Stimulated activated CD4-positive, alpha-beta T cell treated with anti-CD3 and anti-CD28 coated beads, Interleukin-12 subunit alpha, Interleukin-12 subunit beta, amount 100 ng/mL, for 4 hours (primary cell): ENCODE measurements at places on chromosomes 1 and 21.

DNA sequence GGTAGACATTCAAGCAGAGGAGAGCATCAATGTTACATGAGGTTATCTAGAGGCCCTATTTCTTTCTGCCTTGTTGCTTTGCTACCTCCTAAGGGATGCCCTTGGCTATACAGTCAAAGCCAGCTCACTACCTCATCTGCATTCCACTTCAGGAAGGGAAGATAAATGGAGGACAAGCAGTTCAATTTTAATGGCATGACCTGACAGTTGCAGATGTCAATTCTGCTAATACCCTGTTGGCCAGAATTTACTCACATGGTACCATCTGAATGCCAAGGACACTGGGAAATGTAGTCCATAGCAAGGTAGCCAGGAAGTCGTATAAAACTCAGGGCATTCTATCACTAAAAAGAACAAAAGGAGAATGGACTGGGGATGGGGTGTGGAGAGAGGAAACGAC lies 31.5 kb downstream of the PALMD start:
- no peak for DNase-seq

DNA sequence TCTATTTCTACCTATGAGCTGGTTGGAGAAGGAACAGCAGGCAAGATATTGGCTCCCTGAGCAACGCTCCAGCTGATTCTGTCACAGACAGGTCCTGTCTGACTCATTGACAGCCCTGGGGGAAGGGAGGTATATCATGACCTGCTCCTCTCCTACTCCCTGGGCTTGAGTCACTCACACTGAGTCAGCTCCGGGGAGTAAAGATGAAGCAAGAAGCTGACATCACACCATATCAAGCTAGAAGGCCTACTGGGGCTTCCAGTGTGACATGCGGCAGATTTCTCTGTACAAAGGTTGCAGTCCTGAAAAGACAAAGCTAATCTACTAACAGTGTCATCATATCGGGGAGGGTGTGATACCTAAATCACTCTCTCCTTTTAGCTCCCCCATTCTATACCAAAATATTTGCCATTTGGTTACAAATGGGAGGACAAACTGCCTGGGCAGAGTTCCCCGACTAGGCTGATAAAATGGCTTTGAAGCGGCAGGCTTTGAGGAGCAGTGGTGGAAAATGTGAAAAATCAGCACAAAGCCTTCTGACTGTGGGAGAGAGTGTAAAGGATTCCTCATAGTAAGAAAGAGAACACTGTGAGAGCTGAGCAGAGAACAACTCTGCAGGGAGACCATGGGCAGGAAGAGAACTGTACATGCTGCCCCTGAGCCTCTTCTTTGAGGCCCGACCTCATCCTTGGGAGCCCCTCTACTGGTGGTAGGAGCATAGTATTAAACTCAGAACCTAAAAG lies 15.5 kb downstream of the PI4KB start:
- DNase-seq: peak; percentile 67

DNA sequence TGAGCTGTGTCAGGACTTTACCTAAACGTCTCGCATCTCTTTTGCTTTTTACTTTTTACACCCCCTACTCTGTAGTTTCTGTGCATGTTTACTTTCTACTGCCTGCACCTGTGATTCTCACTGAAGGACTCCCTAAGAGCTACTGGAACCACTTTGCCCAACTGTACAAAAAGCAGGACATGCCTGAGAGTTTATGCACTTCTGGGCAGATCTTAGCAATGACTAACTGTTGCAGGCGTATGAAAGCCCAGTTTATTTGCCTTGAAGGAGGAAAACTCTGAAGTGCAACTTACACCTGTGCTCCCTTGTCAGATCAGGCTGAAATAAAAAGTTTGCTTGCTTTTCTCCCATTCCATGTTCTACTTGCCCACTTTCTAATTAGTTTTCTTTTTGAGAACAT lies 467.0 kb upstream of the USP24 start:
- DNase-seq: no peak

DNA sequence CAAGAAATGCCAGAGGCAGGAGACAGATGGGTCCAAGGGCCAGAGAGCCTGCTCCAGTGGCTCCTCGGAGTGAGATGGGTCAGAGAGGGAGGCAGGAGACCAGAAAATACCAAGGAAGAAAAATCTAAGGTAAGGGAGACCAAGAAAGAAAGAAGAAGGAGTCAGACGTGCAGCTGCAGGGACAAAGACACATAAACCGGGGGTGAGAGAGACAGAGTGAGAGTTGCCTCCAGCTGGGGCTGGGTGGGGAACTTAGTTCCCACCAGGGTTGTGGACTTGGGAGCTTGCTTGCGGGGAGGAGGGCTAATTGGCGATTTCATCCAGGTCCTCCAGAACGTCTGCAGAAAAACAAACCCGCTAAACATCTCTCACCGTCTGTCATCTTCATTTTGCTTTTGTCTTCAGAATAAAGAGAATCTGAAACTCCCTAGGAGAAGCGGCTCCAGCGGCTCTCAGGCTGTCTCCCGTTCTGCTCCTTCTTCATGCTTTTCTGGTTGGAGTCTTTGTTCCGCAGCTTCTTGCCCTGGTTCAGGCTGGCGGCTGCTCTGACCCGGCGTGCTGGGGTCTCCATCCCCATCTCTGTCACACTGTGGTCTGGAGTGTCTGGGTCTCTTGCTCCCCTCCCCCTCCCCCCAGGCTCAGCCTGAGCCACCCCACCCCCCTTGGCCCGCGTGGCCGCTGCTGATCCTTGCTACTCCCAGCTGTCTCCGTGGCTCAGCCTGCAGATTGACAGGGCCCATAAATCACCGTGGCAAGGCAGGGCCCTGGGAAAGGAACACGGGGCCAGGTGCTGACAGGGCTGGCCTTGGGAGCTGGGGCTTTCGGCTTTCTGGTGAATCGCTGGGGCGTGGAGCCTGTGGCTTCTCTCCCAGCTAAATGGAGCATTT lies 66.6 kb downstream of the UBIAD1 start:
- DNase-seq: no peak

DNA sequence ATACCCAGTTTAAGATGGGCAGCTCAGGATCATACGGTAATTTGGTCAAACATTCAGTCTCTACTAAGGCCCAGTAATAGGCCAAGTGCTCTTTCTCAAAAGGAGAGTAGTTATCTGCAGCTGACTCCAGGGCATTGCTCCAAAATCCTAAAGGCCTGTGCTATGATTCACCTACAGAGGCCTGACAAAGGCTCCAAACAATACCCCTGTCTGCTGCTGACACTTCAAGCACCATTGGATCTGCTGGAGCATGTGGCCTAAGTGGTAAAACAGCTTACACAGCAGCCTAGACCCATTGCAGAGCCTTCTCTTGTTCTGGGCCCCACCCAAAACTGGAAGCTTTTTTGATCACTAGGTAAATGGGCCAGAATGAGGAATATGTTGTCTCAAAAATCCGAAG lies 22.8 kb downstream of the SLAMF7 start:
- no peak for DNase-seq

GRCh38 chr1:21816602-21817302 lies 4.7 kb downstream of the LDLRAD2 start:
- DNase-seq: no peak

- no peak for DNase-seq
Observed at GRCh38 chr1:99193431-99193830, 70.9 kb upstream of the PLPPR4 start.

- DNase-seq: no peak
Observed at GRCh38 chr1:11558276-11558675, 79.3 kb downstream of the DISP3 start.

DNA sequence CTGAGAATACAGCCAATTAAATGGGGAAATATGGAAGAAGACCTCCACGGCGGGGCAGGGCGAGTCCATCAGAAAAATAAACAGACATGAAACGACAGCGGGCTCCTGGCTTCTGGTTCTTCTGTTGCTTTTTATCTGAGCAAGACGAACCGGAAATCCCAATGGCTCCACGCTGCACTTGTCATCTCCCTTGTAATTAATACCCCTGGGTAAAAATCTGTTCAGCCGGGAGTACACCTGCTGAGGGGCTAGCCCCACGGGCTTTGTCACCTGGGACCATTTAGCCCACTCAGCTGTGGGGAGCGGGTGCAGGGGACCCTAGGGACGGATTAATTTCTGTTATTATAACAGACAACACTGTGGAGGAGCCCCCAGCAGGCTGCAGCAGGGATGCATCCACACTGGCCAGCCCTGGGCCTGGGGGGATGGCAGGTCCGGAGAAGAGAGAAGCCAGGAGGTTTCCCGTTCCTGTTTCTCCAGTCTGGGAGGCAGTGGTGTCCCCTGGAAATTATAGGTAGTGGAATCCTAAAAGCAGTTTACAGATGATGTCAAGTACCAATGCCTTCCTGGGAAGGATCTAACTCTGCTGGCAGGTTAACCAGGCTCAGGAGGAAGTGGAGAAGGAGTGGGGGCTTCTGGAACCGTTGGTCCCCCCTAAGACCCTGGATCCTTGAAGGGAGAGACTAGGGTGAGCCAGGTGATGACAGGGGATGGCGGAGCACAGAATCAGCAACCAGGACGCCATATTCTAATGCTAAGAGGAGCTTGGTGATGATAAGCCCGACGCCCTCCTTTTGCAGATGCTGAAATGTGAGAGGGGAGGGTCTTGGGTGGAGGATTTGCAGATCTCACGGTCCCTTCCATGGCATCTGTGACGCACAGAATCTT lies 566.1 kb downstream of the PTPRU start:
- DNase-seq: no peak

DNA sequence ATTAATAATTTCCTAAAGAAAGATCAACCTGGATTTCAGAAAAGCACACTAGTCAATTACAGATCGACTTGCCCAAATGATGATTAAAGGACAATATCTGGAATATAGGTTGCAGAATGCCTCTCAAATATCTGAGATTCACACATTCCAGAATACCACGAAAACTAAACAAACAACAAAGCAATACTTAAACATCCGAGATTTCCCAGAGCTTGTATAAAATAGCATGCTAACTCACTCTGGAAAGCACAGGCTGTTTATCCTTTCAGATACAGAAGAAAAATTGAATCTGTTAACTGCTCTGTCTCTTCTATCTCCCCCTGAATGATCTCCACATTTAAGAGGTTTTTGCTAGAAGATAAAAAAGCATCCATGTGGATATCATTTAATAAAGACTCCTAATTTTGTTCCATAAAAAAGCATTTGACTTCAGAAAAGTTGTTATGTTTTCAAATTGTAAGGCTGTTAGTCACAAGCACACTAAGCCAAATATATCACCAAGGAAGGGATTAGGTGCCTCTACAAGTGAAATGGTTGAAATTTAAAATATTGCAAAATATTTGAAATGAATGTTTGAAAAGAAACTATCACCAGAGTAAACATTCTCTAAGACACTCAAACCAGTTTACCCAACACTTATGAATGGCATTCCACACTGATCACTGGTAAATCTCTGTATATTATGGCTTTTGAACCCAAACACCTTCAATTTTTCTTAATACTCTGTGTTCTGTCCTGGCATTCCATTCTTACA lies 865.1 kb upstream of the ADAMTS5 start:
- DNase-seq: no peak

DNA sequence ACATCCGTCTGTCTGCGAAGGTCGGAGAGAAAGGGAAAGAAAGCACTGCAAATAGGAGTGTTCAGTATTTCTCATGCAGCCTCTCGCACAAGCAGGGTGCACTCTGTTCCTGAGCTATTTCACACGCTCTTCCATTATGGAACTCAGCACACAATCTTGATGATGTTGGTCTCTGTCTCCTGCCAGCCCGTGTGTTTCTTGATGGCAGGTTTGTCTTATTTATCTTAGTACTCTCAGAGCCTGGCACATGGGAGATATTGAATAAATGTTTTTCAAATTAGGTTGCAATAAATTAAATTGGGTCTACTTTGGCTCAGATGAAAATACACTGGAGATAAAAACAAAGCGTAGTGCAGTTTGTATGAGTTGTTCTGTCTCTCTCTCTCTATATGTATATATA lies 134.9 kb upstream of the ETS2 start:
- DNase-seq: no peak

DNA sequence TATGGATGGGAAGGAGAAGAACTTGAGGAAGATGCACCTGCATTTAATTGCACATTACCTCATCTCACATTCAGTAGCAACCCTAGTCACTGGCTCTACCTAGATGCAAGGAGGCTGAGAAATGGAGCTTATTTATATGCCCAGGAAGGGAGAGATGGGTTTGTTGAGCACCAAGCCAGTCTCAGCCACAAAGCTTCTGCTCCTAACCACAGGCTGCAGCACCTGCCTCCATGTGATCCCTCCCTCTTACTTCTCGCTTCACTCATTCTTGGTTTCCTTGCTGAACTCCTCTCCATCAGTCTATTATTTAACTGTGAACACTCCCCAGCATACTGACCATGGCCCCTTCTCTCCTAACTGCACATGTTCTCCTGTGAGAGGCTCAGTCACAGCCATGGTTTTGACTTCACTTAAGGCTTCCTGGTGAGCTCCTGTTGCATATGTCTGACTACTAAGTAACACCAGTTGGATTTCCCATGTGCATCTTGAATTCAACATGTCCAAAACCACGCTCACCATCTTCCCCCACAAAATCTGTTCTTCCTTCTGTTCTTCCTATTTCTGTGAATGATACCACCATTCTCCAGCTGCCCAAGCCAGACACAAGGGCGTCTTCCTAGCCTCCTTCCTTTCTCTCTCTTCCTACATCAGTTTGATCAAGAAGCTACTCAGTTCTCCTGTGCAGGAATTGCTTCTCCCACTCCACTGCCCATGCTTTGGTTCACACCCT lies 139.8 kb downstream of the AK5 start:
- DNase-seq: no peak

- no peak for DNase-seq
Observed at GRCh38 chr21:23977971-23978370, 1629.3 kb downstream of the MRPL39 start.

- no peak for DNase-seq
Observed at GRCh38 chr1:22331618-22332423, 119.8 kb upstream of the ZBTB40 start.

- DNase-seq: no peak
Observed at GRCh38 chr1:110228381-110228780, 18.3 kb downstream of the KCNC4 start.

GRCh38 chr1:98384461-98385141 lies 276.9 kb upstream of the SNX7 start:
- DNase-seq: no peak

DNA sequence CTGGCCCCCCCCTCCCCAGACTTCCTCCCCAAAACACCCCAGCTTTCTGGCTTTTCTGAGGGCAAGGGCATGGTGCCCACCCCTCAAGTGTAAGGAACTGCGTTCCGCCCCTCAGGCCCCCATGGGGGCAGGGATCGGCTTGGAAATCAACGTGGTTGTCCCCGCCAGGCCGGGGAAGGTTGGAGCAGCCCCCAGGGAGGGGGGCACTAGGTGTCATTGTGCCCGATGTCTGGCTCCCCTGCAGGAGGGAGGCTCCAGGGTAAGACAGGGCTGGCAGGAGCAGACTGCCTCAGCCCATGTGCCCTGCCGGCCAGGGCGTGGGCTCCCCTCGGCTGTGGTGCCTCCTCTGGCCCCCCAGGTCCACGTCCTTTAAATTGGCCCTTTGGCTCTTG lies 7.4 kb upstream of the TFAP2E start:
- no peak for DNase-seq

- DNase-seq: no peak
Observed at GRCh38 chr1:159942632-159943277, 2.7 kb downstream of the IGSF9 start.
